Mesenteric fat pad (tissue), 1 donor: ENCODE measurements at places on chromosomes 2 and 18. TPM values are rescaled to one million over a fixed set of nuclear protein-coding genes. Genes with fewer than 3 reads are reported as not detected.
A peak's percentile ranks its signal among the peaks of the same experiment; 100 is the strongest.

Gene POTEJ
- total RNA-seq = not detected

DNA sequence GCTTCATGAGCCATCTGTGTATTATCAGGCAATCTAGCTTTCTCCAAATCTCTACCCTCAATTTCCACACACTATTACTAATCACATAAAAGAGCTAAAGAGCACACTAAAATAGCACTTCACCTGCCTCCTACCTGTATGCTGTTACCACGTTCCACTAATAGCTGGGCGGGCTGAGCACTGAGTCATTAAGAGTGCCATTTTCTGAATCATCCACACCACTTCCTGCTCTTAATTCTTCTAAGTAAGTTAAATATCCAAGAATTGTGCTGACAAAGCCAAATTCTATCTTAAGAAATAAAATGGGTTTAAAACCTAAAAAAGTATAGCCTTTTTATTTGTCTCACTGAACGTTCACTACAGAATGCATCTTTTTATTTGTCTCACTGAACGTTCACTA lies 35.7 kb downstream of the NOL10 start:
- no peak for DNase-seq

- no peak for DNase-seq
Observed at GRCh38 chr2:152175012-152175367, 573 bp downstream of the STAM2 start.

GRCh38 chr2:30798536-30798991 lies 8.7 kb downstream of the CAPN13 start:
- no peak for DNase-seq

GRCh38 chr2:239544143-239544917 lies 143.5 kb upstream of the HDAC4 start:
- peak; percentile 47 for DNase-seq

DNA sequence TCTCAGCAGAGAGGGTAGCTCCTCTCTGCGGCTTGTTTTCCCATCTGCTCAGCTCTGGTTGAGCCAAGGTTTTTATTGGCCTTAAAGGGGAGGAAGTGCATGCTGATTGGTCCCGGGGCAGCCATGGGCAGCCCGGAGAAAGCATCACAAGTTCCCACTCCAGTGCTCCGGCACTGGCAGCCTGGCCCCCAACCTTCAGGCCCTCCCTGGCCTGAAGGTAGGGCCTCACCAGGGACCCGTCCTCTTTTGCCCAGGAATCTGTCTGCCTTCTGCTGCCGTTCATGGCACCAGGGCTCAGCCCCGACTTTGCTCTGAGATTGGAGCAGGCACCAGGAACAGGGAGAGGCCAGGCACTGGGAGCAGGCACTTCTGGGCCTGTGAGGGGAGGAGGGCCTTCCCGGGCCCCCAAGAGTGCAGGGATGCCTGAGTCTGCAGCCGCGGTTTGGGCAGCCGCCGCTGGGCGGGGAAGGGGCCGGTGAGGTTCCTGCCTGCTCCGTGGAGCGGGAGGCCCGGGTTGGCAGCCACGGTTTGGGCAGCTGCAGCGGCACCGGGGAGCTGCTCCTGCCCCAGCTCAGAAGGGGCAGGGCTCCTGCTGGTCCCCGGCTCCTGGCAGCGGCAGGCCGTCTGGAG lies 17.5 kb upstream of the ILKAP start:
- no peak for DNase-seq
